ENCODE measurements at places on chromosomes 2 and 18.

GRCh38 chr2:174376967-174377366, 18.6 kb upstream of the SCRN3 start:
- no peak for DNase-seq

- no peak for DNase-seq
Measured at GRCh38 chr2:201183365-201183727, 405 bp downstream of the CASP10 start.

GRCh38 chr18:23453680-23454058, 582 bp downstream of the RIOK3 start:
- no peak for DNase-seq

DNA sequence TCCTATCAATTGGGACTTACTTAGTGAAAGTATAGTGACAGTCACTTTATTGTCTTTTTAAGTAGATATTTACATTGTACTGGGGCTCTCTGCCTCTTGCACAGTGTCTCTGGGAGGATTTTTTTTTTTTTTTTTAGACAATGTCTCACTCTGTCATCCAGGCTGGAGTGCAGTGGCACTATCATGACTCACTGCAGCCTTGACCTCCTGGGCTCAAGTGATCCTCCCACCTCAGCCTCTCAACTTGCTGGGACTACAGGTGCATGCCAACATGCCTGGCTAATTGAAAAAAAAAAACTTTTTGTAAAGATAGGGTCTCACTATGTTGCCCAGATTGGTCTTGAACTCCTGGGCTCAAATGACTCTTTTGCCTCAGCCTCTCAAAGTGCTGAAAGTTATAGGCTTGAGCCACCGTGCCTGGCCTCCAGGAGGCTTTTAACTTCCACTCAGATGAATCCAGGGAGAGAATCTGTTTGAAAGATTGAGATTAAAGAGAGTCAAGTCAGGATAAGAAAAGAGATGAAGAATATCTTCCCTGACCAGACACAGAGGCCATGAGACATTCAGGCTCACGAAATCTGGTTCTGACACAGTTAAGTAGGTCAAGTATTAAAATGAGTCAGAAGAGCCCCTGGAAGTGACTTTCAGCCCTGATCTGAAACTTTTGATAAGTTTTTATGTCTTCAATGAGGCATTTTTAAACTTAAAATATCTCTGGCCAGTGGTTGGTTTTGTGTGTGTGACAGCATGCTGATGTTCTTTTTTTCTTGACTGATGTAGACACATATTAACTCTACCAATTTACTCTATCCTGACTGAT, 18.3 kb downstream of the ARHGEF33 start:
- no peak for DNase-seq

DNA sequence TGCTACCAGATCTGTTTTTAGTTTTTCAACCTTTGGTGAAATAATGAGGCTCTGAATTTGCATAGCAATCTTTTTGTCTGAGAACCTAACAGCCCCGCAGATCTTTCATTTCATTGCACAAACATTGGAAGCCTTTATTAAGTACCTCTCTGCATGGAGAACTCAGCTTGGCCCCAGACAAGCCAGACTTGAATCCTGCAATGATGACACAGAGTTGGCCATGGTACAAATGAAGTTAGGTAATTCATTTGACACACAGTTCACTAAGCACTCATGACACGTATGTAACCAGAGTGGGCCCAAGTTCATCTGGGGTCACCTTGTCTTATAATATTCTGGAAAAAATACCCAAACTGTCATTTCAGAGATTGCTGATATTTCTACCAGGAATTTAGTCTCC, 439.1 kb upstream of the ID2 start:
- DNase-seq: no peak

GRCh38 chr2:241134711-241135110, 14.6 kb downstream of the PASK start:
- no peak for DNase-seq

DNA sequence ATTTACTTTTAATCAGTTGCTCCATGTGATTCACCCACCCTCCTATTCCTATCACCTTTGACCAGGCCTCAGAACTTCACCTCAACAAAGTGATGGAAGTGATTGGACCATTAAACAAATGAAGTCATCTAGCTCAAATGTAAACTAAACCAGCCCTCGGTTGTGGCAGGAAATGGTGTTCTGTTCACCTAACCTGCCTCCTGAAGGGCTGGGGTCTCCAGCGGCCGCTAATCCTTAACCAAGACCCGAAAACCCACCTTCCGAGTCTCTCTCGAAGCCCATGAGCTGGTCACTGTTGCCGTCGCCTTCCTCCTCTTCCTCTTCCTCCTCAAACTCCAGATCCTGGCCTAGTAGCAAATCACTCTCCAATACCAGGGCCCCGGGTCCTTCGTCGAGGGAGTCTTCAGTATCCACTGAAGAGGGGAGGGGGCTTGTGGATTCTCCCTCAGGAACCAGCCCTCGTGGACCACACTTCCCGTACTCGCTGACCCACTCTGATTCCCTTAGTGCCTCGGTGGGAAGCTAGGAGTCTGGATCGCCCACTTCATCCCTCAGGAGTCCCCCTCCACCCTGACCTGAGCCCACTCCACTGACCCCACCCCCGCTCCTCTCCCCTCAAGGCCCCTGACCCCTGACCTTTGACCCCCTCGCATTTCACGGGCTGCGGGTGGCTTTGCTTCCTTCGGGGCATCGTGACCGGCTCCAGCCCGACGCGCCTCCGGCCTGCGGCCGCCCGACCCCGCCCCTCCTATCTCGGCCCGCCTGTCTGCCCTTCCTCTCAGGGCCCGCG, 503 bp downstream of the ZNF513 start:
- DNase-seq: no peak

GRCh38 chr2:3872451-3872850, 169.1 kb downstream of the DCDC2C start:
- DNase-seq: no peak

- no peak for DNase-seq
Measured at GRCh38 chr2:106159866-106160785, 34.0 kb downstream of the UXS1 start.

DNA sequence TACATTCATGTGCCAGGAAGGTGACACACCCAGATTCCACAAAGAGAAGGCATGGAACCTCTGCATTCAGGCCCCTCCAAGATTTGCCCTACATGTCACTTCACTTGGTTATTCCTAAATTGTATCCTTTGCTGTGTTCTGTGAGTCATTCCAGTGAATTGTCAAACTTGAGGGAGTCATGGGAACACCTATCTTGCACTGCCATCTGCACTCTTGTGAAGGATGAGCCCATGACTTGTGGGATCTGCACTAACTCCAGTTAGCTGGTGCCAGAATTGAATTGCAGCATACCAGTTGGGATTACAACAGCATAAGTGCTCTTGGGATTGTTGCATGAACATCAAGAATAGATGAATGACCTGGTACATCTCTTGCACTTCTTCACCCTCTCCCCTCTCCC, 1288.0 kb upstream of the ZEB2 start:
- no peak for DNase-seq

DNA sequence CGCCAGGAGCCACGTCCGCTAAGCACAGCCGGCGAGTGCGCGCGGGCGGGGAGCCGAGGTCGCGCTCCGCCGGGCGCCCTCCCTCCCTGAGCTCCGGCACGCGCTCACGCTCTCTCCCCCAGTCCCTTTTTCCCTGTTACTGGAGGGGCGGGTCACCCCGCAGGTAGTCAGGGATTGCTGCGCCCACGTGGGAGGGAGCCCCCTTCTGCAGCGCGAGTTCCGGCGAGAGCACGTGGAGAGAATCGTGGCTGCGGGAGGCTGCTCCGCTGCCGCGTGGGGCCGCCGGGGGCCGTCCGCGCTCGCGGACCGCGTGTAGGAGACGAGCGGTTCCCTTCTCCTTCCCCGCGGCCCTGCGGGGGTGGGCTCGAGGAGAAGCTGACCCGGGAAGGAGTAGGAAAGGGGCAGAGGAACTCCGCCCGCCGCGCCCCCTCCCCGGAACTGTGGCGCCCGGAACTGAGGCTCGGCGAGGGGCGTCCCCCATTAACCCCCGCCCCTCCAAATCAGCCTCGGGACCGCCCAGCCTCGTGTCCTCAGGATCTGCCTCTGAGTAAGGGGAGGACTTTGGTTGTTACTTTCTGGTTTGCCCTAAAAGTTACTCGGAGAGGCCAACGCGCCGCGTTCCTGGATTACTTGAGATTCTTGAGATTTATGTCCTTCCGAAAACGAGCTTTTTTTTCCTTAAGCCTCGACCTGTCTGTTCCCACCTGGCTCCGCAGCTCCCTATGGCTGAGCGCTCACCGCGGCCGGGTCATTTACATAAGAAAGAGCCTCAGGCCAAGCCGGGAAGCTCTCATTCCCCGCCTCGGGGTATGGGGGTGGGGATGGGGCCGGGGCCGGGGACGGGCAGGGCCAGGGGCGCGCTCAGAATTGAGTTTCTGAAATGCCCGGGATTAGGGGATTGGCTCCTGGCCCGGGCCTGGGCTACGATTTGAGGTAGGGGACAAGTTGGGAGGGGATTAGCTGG, 1.1 kb downstream of the HK2 start:
- DNase-seq: no peak

- DNase-seq: no peak
Measured at GRCh38 chr2:148926291-148926961, 51.4 kb downstream of the KIF5C start.

DNA sequence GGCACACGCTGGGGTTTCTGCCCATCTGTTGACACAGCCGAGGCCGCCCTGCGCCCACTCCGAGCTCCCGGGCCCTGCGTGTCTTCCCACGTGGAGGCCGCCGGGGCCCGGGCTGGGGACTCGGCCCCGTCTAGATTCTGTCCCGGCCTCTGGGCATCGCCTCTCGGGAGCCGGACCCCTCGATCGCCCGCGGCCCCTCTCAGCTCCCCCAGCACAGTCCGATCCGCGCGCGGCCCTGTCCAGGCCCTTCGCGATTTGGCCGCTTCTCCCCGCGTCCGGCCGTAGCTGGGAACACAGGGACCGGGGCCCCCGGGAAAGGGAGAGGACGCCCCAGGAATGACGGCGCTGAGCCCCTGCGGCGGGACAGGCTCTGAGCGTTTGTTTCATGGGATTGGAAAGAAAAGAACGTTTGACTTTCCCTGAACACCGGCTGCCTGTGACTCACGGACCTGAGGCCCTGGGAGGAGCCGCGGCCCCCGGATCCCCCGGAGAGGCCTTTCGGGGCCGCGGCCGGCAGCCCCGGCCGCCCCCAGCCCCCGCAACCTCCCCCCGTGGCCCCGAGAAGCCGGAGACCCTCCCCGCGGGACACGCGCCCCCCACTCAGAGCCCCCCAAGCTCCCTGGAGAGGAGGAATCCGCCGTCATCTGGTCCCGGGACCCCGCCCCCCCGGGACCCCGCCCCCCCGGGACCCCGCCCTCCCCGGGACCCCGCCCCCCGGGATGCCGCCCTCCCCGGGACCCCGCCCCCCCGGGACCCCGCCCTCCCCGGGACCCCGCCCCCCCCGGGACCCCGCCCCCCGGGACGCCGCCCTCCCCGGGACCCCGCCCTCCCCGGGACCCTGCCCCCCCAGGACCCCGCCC, 62.7 kb upstream of the CTDP1 start:
- DNase-seq: no peak

DNA sequence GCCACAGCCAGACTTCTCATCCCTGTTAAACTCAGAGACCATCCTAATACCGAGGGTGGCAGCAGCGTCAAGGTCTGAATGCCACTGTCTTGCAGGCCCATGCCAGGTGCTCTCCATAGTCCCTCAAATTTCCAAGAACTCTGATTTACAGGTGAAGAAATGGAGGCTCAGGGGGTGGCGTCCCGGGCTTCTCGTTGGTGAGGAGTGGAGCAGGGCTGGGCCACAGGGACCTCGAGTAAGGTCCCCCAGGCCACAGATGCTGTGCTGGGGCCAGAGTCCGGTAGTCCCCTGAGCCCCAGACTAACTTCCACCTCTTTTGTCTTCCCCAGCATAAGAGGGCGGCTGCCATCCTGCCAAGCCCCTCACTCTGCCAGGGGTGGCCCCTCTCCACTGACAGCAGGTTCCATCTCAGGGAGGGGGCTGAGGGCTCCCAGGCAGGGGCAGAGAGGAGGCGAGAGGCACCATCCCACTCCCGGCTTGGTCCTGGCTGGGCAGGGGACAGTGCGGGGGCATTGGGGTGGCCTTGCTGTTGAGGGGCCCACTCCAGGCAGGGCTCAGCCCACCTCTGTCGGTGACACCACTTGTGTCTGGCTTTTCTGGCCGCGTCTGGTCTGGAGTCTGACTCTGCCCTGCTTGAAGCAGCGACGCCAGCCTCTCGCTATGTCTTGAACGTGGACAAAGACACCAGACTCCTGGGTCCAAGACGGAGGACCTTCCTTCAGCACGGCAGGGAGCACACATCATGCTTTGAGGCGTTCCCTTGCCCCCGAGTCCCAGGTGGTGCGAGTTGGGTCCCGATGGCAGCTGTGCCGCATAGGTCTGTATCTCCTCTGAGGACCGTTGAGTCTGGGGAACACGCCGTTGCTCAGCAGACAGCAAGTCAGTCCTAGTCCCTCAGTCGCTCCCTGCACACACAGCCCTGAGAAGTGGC, 15.9 kb upstream of the KLHL30 start:
- DNase-seq: no peak

DNA sequence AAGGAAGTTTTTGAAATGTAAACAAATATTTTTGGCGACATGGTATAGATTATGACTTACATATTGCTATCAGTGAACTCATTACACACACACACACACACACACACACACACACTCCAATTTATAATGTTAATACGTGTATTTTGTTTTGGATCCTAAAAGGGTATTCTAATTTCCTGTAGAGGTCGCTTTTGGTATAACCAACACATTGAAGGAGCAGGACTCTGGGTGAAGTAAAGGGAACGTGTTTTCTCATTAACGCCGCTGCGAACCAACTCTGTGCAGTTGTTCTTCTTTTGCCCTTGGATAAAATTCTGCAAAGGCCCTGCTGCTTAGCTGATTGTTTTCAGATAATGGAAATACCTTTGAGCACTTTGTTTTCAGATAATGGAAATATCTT, 190.4 kb downstream of the PMAIP1 start:
- DNase-seq: no peak

GRCh38 chr18:34809451-34810072, 99.5 kb downstream of the DTNA start:
- no peak for DNase-seq

DNA sequence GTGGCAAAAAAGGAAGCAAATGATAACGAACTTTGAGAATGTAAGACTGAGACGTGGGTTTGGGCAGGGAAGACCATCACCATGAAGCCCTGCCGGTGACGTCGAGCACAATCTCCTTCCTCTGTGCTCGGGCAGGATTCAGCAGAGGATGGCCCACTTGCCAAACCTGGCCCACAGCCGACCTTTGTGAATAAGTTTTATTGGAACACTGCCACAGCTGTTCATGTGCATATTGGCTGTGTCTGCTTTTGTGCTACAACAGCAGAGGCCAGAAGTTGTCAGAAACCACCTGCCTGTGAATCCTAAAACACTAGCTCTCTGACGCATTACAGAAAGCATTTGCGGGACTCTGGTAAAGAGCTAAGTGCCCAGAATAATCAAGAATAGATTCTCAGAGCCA, 223.9 kb downstream of the MYT1L start:
- no peak for DNase-seq

Data from NCI-H2029 treated with DMSO at 0.1 percent for 48 hours (cell line).